HepG2 (cell line): ENCODE measurements at places on chromosomes 12 and 14.

DNA sequence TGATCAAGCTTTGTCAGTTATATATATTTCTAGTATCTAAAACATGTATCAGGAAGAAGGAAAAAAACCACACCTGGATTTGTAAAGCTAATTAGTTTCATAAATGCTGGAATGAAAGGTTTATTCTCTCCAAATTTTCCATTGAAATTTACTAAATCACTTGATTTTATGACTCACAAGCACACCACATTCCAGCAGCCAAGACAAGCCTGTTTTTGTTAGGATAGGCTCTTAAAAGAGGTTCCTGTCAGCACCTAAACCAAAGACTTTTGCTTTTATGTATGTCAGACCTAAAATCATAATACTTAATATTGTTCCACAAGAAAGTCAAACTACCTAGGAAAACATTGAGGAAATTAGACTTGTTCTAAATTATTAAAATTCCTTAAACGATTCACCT, 85.3 kb upstream of the PAWR start:
- peak; percentile 7 for DNase-seq

DNA sequence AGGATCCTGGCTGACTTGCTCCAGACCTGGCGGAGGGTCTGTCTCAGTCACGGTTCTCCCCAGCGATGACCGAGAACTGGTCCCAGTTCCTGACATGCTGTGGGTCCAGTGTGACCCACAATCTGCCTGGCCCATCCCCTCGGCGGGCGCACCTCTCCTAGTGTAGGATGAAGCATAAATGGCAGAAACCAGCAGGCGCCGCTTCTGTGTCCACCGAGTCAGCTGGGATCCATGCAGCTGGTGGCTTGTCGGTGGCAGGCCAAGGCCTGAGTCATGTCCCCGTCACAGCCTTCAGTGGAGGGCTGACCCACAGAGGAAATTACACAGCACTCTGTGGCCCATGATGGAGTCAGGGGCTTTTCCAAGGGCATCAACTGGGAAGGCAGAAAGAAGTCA, 38.5 kb downstream of the NFKBIA start:
- no peak for DNase-seq

DNA sequence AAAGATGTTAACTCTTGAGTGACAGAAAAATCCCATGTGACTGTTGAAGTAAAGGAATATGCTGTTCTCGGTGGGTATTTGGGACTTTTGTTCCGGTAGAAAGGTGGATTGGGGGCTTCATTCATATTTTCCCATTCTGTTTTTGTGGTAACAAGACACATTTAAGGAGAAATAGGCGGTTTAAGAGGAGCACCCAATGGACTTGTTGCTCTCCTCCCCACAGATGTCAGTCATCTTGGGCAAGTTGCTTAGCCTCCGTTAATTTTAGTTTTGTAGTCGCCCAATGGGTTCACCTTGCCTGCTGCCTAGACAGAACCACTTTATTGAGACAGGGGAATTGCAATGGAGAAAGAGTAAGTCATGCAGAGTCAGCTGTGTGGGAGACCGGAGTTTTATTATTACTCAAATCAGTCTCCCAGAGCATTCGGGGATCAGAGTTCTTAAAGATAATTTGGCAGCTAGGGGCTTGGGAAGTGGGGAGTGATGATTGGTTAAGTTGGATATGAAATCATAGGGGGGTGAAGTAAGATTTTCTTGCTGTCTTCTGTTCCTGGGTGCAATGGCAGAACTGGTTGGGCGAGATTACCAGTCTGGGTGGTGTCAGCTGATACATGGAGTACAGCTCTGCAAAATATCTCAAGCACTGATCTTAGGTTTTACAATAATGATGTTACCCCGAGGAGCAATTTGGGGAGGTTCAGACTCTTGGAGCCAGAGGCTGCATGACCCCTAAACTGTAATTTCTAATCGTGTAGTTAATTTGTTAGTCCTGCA, 50.3 kb downstream of the SLC38A1 start:
- DNase-seq, result no peak

- no peak for DNase-seq
Measured at GRCh38 chr14:92950773-92951172, 27.8 kb downstream of the CHGA start.

DNA sequence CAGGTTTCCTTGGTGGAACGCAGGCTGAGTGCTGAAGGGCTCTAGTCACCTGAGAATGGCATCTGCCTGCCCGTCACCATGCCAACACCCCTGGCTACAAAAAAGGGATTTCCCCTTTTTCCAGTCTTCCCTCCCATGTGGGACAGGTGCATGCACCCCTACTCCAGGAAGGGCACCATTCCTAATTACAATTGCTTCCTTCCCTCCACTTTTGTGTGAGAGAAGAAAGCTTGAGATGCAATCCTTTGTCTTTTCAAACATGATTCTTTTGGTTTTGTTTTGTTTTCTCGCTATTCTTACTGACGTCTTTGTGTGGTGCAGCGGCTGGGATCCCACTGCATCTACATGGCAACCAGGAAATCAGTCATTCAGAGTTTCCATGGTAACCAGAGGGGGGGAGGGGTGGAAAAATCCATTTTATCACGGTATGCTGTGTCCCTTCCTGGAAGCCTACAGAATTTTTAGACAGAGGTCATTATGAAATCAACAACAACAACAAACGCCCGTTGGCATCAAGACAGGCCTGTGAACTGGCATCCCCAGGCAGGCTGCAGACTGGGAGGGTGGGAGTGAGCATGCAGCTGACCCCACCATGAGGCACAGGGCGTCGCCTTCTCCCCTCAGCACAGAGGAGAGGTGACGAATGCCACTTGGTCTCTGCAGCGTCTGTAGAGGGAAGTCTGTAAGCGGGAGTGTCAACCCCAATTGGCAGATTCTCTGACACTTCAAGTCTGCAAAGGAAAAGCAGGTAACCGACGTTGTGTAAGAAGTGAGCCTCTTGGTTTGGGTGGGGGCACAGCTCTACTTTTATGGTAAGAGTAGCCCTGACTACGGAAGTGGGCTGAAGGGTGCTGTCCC, 13.6 kb upstream of the GNG2 start:
- no peak for DNase-seq

DNA sequence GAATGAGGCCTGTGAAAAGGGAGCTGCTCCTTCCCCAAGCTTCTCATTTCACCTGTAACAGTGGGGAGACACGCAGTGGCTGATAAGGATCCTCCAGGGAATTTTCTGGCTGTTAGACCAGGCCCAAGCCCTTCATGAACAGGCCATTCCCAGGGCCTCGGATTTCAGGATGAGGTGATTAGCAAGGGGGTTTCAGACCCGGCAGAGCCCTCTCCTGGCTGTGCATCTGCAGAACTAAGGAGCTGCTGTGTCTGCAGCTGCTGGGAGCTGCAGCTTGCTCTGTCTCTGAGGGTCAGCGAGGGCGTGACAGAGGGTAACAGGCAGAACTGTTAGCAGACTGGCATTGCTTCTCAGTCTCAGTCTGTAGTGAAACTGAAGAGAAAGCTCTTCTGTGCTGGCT, 110.4 kb downstream of the KCNA5 start:
- no peak for DNase-seq

GRCh38 chr12:79217306-79217705, 352.7 kb downstream of the SYT1 start:
- no peak for DNase-seq

DNA sequence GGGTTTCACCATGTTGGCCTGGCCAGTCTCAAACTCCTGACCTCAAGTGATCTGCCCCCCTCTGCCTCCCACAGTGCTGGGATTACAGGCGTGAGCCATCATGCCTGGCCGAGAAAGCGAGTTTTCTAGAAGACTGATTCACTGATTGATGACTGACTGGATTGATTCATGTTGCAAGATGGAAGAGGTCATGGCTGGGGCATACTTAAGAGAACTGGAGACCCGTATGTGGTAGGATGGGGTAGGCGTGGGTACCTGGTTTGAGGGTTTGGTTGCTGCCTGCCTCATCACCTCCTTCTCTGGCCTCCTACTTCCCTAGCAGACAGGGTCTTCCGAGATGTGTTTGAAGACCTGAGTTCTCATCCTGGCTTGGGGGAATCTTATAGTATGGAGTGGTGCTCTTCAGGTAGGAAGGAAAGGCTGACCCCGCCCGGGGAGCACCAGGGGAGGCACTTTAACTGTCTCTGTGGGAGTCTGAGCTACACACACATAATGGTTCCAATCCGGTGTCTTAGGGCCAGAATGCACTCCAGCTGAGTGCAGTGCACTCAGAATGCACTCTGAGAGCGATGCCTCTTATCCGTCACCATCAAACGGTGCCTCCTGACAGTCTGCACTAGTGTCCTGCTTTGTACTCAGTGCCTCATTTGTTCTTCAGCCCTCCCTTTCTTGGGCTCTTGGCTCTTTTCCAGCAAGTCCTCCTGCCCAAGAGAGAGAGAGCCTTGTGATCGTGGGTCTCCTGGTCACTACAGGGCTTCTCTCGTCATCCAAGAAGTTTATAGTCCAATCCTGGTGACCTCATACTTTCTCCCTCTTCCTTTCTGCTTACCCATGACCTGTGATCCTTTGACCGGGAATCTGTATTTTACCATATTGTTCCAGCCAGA, 19.7 kb downstream of the PLEKHG3 start:
- no peak for DNase-seq

DNA sequence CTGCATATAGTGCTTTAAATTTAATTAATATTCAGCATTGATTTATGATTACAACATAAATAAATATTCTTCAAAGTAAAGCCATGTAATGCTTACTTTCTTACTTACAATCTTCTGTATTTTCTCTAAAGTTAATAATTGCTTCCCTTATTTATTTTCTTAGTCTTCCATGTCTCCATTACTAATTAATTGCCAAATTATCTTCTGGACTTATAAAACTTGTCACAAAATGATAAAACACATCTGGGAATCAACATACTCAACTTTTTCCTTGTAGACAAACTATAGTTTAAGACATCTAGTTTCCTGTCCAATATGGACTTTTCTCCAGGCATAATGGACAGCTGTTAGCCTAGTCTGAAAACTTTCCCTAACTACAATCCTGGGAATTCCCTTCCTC, 466.6 kb downstream of the FLRT2 start:
- no peak for DNase-seq

DNA sequence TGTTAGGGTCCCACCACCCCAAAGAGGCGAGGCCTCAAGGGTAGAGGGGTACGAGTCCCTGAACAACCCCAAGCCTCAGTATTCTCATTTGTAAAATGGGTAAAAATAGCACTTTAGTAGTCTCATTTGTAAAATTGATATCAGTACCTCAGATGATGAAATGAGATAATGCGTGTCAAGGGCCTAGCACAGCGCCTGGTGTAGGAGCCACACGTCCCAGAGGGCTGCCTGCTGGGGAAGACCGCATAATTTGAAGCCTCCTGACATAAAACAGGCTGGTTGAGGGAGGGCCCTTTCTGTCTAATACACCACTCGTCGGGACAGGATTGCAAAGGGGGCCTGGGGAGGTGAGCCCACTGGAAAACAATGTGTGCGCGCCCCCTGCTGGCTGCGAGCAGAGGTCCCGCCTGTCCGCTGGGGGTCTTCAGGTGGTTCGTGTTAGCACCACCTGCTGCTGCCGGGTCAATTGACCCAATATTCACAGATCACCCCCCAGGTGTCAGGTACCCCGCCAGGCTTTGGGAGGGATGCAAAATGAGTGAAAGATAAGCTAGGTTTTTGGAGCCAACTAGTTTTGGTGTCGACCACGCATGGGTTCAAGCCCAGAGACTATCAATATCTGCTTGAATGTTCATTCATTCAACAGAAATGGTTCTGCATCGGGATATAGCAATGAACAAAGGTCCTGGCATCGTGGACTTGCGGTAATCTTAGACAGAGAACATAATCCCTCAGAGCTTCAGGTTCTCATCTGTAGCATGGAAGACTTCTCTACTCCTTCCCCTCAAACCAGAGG, 24.7 kb upstream of the IRF2BPL start:
- DNase-seq, result peak; percentile 70

DNA sequence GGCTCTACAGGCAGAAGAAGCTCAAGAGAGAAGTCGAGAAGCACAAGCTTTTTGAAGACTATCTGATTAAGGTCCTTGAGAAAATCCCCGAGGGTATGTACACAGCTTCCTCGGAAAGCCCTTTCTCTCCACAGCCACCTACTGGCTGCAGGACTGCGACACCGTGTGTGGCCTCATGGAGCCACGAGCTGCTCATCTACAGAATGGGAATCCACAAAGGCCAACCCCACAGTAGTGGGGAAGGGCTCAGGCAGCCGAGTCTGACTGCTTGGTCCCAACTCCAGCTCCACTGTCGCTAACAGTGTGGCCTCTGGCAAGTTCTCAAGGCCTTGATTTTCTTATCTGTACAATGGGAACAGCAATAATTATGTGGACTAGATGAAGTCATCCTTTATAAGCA, 2.5 kb downstream of the CCDC197 start:
- DNase-seq, result no peak

DNA sequence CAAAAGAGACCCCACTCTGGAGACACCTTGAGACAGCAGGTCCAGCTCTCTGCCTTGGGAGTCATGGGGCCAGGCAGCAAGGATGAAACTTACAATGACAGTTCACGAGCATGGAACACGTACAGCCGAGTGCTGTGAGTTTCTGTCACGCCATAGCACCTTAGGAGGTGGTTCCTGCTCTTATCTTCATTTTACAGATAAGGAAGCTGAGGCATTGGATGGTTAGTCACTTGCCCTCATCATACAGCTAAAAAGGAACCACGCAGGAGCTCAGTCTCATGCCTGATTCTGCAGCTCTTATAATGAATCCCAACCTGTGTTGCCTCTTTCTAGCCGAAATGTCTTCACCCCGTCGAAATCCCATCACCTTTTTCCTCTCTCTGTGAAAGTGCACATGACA, 39.9 kb downstream of the C14orf132 start:
- no peak for DNase-seq

GRCh38 chr12:57611108-57611826, at the start of gene ARHGEF25:
ARHGEF25 (plus strand) TSS chr12:57611435; CDS start chr12:57611895, 460 bp downstream.
- DNase-seq, result peak; percentile 41

DNA sequence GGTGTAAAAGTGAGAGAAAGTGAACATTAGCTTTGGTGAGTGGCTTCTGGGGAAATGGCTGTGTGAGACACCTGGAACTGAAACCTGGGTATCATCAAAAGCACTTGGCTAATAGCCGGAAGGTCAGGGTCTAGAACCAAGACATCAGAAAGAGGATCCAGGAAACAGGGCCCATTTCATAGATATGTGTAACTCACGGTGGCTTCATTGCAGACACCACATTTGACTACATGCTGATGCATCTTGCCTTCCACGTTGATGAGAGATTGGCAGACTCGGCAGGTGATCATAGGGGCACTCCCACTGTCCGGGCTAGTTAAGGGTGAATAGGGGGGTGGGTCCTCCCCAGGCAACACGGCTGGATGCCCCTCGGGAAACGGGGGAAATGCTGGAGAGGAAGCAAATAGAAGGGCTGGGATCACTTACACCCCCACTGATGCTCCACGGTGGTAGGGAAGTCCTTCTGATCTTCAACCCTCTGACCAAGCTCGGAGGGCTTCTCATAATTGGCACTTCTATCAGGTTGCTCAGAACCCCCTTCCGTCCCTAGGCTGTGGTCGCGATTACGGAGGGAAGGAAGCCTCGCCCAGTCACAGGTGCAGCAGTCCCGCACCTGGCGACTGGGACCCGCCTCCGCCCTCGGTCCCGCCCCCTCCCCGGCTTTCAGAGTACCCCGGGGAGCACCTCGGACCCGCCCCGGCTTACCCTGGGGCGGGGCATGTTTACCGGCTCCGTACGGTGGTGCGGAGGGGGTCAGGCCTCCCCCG, 593 bp downstream of the PIP4P1 start:
- no peak for DNase-seq
